Gastrocnemius medialis (tissue), 4 donors: ENCODE measurements at places on chromosomes 1 and 21. TPM values are rescaled to one million over a fixed set of nuclear protein-coding genes. Genes with fewer than 3 reads are reported as not detected.

SPRR1B gene
- not detected for total RNA-seq

SELP gene
- total RNA-seq = 2.5 TPM

DNA sequence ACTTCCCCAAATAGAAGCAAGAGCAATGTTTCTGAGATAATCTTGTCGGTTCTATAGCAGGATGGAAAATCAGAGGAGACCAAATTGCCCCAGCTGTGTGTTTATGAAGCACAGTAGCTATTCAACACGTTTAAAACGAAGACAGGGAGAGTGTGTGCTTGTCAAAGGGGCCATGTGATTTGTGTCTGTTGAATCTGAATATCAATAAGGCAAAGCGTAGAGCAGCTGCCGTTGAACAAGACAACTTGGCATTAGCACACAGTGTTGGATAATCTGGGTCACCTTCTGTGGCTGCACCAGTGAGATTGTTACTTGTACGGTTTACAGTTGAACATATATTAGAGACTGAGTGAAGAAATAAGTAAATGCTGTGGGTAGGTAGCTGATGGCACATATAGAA is 1.0 kb downstream of the CRB1 start:
- DNase-seq = no peak

DNA sequence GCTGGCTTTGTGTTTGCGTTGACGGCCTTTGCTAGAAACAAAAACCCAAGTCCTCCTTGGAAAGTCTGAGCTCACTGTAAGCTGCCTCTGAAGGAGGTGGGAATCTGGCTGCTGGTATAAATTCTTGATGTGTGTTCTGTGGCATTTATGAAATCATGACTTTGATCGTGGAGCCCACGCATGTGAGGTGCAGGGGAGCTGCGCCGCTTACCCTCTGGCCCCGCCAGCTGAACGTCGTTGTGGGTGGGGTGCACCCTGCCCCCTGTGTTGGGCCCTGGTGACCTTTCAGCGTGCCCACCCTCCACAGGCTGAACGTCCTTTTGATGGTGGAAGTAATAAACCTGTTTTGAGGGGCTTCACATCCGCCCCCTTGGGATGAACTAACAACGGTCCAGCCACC is 21.2 kb upstream of the DIP2A start:
- no peak for DNase-seq

DNA sequence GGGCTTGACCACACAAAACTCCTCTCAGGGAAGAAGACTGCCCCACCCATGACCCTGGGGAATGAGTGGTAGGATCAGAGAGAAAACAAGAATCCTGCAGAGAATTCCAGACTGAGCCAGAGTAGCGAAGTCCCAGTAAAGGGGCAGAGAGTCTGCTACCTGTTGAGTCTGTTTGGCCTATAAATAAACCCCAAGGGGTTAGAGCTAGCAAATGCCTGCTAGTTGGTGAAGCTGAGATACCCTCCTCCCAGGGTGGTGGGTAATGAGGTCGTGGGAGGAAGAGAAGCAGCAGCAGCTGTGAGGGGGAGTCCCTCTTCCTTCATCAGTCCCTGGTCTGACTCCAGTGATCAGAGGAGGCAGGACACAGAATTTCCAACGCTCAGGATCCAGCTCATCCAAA is 2.5 kb downstream of the TRAF3IP3 start:
- DNase-seq = no peak

- no peak for DNase-seq
Measured at GRCh38 chr1:43405219-43405875, 15.6 kb downstream of the SZT2 start.

DNA sequence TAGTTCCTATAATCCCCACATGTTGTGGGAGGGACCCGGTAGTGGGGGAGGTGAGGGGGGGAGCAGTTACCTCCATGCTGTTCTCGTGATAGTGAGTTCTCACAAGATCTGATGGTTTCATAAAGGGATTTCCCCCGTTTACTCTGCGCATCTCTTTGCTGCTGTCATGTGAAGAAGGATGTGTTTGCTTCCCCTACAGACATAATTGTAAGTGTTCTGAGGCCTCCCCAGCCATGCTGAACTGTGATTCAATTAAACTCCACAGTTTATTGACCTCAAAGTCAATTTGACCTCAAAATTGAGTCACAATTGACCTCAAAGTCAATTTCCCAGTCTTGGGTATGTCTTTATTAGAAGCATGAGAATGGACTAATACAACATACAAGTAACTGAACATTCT is 19.7 kb downstream of the DPH5 start:
- DNase-seq = no peak
